ENCODE measurements at places on chromosomes 6 and 20. TPM values are rescaled to one million over a fixed set of nuclear protein-coding genes. Genes with fewer than 3 reads are reported as not detected.

- DNase-seq, result no peak
Measured at GRCh38 chr20:39660226-39660625, 698.1 kb downstream of the DHX35 start.

DNA sequence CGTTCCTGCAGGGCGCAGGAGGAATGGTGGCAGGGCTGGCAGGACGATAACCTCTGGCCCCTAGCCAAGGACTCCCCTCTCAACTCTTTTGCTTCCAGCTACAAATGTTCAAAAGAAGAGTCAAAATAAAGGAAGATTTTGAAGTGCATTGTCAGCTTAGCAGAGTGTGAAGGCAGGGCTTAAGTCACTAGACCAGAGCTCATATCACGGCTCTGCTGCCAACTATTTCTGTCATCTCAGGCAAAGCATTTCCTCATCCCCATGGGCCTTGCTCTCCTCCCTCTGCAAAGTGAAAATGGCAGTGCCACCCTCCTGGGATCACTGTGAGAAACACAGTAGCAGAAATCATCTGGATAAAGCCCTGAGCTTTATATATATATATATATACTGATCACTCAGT lies 36.7 kb downstream of the CFAP61 start:
- DNase-seq, result no peak

DNA sequence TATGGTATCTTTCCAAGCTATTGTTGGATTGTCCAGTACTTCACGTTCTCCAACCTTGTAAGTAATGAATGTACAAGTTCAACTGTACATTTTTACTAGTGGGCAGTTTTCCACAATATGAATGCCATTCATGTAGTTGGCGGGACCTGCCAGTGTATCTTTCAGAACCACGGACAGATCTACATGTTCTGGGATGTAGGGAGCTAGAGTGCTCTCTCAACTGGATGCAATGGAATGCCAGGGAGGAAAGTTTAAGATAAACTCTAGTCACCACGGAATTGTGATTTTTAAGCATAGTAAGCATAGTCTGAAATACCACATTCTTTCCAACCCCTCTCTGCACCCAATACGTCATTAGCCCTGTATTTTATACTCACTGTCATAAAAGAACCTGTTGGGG lies 21.5 kb upstream of the HLA-C start:
- no peak for DNase-seq

DNA sequence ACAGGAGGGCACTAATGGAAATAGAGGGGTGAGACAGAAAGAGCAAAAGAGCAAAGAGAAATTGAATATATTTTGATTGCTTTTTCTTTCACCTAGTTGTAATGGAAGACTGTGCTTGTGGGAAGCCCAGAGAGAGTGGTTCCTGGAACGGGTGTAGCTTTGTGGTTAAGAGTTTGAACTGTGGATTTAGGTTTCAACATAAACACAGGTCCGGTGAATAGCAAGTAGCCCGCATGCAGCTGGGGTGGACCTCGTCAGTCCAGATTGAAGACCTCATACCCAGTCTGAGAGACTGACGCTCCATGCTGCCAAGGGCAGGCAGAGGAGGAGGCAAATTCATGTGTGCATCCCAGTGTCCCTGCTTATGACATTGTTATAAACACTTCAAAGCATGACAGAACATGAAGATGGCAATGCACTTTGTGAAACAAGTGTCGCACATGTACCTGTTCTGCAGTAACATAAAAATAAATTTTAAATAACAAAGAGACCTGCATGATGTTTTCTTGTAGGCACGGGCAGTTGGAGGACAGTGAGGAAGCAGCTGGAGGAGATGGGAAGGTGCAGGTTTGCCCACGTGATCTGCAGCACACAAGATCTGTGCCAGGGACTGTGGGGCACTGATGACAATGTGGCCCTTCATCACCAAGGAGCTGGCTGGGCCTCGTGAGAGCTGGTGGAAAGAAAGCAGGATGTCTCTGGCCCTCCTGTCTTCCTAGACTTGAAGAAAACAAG lies 220.5 kb upstream of the SSTR4 start:
- no peak for DNase-seq

GRCh38 chr6:137722749-137723272 lies 144.2 kb upstream of the TNFAIP3 start:
- no peak for DNase-seq

DNA sequence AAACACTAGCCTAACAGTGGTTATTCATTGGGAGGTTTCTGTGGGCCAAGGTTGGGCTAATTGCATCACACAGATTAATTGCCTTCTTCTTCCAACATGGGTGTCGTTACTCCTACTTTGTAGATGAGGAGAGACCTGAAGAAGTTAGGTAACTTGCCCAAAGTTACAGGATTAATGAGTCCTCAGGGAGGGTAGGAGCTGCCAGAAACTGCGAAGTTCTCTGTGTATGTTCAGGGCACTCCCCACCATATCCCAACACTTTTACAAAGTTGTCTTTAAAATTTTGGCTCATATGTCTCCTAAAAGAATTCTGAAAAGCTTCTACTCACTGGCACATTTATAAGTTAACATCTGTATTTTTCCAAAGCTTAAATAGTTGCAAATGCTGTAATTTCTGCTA lies 323.5 kb upstream of the HSF2 start:
- no peak for DNase-seq

DNA sequence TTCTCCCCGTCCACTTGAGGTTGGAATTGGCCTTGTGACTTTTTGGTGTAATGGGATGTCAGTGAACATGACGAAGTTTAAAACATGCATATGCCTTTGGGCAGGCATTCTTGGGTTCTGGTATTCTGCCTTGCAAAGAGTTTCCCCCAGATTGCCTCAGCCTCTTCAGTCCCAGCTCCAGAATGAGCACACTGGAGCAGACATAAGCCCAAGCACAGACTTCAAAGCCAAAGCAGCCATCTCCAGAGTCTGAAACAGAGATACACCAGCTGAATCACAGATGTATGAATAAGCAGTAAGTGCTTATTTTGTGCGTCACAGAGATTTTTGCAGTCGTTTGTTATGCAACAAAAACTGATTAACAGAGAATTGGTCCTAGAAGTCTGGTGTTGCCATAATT lies 546.0 kb downstream of the FRK start:
- DNase-seq, result no peak

NEDD9 gene
- 252 TPM for total RNA-seq

OPRM1 gene
- total RNA-seq, result not detected

MAS1 gene
- not detected for total RNA-seq

GPSM3 gene
- total RNA-seq, result 20.1 TPM

COL20A1 gene
- total RNA-seq, result not detected

All from aorta (tissue), 5 donors.